ENCODE measurements at places on chromosomes 2 and 18.

DNA sequence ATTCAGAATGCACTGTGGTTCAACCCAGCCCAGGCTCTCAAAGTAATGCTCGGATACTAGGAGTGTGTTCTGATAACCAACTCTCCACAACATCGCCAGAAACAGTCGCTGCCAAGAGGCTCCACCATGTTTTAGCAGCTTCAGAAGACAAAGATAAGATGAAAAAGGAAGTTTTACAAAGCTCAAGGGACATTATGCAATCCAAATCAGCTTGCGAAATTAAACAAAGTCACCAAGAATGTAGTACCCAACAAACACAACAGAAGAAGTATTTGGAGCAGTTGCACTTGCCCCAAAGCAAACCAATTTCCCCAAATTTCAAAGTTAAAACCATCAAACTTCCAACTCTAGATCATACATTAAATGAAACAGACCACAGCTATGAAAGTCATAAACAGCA is 360.9 kb downstream of the XIRP2 start:
- no peak for DNase-seq

- DNase-seq = no peak
Observed at GRCh38 chr2:83850071-83850725, 608.9 kb downstream of the SUCLG1 start.

DNA sequence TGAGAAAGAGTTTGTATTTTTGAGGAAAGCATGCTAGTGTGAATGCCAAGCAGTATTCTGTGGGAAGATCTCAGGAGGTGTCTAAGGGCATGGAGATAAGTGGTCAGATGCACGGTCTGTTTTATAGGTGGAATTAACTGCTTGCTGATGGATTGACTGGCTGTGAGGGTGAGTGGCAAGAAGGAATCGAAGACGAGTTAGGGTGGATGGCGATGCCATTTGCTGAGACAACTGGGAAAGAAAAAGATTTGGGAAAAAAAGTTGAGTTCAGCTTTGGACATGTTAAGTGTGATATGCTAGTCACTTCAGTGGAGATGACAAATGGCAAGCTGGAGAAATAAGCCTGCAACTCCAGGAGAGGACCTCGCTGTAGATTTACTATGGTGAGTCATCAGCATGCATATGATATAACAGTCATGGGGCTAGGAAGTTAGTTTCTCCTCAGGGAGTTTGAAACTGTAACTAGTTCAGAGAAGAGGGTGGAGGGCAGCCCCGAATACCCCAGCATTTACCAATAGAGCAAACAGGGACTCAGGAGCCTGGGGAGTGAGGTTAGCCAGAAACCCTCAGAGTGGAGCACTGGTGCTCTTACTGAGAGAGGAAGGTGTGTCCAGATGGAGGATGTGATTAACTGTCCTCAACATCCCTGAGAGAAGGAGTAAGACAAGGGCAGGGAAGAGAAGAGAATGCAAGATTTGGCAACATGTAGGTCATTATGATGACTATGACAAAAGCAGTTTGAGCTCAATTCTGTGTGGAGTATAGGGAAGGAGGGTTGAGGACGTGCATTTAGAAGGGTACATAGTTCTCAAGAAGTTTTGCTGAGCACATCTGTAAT is 2.0 kb upstream of the HK2 start:
- DNase-seq = no peak

DNA sequence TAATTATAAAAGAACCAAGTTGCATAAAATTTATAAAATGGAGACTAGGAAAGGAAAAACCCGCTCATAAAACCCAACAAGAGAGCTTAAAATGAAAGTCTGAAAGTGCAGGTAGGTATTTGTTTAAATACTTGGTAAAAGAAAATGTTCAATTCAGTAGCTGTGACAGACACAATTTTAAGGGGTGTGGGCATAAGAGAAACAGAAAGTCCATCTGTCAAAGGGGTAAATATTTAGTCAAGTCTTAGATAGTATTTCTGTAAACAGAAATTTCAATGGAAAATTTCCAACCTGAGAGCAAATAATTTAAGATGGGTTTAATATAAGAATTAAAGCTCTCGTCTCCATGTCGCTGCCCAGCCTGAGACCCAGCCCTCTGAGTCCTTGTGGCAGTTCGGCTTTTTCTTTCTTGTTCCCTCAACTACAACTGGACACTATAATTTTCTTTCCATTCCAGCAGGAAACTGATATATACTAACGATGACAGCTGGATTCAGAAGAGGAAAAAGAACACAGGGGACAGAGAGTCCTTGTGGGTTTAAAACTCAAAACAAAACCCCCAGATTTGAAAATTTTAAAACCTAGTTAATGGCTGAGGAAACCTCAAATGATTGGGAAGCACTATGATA is 88.0 kb upstream of the ZFP36L2 start:
- DNase-seq = no peak

GRCh38 chr2:39649511-39649910 is 16.2 kb upstream of the TMEM178A start:
- no peak for DNase-seq

DNA sequence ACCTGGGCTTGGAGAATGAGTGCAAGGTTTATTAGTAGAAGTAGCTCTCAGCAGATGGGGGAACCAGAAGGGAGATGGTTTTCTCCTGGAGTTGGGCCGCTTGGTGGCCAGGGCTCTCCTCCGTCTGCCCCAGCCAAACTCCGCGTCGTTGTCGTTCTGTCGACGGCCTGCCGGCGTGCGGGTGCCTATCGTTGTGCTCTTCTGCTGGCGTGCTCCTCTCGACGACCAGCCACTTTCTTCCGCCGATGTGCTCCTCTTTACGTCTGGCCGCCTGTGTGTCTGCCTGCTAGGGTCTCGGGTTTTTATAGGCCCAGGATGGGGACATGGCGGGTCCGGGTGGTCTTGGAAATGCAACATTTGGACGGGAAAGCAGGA is 119.1 kb downstream of the BMPR2 start:
- DNase-seq = no peak

DNA sequence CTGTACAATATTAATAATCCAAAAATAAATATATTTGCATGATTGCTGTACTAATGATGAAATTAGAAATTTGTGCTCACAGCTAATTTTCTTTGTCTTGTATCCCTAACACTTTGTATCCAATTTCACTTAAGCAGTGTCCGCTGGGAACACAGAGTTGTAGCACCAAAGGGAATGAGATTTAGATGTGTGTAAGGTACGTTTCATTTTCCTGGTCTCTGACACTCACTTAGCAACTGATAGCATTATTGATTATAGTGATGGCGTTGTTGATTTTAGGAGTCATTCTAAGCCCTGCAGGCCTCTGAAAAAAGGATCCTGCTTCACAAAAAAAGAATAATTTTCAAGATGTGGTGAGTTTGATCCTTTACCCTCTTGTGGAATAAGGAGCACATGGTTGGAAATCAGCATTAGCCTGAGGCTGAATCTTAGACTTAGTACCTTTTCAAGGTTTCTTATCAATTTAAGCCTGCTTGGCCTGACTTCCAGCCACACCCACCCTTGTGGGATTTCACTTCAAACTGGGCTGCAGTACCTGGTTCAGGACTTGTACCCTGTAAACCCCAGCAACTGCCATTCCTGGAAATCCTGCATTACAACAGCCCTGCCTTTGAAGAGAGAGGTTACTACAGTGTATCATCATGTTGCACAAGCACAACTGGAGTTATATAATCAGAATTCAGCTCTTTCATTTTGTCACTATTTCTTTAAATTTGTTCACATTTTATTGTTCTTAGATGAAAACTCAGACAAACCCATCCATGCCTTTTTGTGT is 116.2 kb downstream of the RND3 start:
- no peak for DNase-seq

DNA sequence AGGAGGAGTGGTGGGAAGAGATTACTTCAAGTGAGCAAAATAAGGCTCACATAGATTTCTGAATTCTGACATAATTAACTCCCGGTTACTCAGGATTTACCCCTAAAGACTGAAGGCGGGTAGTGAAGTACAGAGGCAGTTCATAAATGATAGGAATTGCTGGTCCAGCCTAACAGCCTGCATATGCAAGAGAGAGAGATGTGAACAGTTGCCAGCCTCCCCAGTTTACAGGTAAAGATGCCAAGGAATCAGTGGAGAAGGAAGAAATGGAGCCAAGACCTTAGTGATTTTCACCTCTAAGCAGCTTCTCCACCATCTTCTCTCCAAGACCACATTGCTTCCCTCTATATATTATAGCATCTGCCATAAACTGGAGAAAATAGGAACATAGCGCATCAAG is 91.8 kb upstream of the THUMPD2 start:
- no peak for DNase-seq

DNA sequence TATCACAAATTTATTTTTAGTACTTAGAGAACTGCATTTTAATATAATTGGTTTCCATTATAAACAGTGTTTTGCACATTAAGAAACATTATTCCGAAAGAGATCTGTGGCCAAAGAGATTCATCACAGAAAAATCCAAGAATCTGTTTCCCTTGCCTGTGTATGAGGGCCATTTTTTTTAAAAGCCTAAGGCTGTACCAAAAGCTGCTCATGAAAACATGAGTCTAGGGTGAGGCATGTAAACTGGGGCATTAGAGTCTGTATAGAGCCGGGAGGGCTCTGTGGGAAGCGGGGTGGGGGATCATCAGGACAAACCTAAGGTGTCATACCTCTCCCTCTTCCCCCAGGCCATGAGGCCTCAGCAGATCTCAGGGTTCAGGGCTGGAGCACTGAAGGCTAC is 223.8 kb downstream of the FBXO15 start:
- no peak for DNase-seq

DNA sequence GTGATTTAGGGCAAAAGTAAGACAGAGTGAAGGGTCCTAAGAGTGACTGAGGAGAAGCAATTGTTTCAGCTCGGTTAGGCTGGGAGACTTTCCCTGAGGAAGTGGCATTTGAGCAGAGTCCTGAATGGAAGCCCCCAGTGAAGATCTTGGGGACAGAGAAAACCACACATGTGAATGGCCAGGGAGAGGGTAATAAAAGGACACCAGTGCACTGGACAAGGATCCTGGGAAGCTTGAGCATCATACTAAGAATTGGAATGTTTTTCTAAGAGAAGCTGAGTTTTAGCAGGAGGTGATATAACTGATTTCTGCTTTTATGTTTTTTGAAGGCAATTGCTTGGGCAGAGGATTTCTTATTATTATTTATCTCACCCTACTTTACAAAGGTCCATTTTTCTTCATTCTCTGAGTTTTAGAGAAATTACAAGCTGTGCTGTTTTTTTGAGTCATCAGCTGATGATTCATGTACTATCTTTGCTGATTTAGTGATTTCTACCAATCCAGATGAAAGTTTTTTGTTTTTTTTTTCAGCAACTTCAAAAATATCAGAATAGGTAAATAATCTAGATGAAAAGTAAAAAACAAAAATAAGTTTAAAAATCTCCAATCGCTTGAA is 43.5 kb downstream of the MFSD6 start:
- no peak for DNase-seq

GRCh38 chr2:33510586-33510968 is 34.1 kb downstream of the RASGRP3 start:
- DNase-seq = no peak

GRCh38 chr2:119546447-119546767 is 2.2 kb downstream of the CFAP221 start:
- DNase-seq = no peak

- DNase-seq = no peak
Observed at GRCh38 chr2:192159208-192159607, 35.5 kb downstream of the TMEFF2 start.

DNA sequence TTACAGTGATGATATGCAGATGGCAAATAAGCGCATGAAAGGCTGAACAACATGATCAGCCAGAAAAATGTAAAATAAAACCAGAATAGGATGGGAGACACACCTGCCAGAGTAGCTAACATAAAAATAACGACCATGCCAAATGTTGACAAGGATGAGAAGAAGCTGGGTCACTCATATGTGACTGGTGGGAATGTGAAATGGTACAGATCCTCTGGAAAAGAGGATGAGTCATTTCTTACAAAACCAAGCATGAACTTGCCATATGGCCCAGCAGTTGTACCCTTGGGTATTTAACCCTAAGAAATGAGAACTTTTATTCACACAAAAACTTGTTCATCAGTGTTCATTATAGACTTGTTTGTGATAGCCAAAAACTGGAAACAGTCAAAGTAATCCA is 143.8 kb downstream of the SH3BP4 start:
- DNase-seq = no peak

- no peak for DNase-seq
Observed at GRCh38 chr2:238574490-238575271, 148.0 kb downstream of the ASB1 start.

DNA sequence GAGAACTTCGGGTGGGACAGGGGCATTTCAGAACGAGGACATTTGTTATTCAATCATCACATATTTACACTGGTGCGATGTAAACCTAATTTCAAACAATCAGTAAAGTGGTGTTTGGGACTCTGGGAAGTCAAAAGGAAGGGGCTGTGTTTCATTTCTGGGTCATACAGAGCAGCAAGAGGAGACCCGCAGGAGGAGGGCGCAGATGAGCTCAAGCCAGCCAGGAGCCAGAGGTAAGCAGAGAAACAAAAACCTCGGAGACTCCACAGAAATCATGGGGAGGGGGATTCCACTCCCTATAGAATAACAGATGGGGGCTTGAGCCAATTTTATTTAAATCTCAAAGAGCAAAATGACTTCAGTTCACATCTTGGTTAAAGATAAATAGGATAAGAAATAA is 55.4 kb downstream of the NEB start:
- no peak for DNase-seq

- DNase-seq = no peak
Observed at GRCh38 chr2:19574778-19575260, 216.4 kb upstream of the OSR1 start.

DNA sequence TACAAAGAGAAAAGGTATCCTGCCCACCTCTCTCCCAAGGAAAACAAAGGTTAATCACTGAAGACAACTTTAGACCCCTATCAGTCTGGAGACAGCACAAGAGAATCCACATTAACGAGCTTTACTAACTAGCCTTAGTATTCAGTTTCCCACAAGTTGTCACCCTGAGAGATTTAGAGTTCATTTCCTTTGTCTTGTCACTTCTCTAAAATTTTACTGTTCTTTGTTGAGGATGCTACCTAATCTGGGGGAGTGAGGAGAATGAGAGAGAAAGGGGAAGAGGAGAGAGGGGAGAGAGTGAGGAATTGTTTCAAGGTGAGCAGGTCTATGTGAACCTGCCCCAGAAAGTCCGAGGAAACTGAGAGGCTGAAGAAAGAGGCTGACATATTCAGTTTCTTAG is 28.4 kb downstream of the C2orf76 start:
- no peak for DNase-seq

DNA sequence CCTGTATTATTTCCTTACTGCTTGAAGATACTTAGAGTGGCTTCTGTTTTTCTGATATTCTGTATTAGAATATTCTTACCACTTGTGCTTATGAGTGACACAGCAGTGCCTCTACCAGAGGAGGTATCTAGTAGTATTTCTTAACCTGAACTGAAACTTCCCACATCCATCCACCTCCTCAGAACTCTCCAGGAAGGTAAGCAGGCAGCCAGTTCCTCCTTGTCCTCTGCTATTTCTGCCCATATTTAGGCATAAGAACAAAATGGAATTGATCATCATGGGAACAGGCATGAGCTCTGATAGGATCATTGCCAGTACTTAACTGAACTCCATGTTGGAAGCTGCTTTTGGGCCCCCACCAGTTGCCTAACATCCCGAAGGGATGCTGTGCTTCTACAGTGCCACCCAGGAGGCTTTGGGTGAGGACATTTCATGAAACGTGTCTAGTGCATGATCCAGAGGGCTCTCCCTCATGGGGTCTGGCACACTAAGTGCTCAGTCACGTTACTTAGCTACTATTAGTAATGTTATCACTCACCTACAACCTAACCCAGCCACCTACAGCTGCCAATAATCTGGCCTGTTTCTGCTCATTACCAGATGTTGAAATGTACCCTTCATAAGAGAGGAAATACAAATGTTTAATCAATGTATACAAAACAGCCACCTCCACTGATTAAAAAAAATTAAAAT is 520.7 kb downstream of the EIPR1 start:
- DNase-seq = no peak

- DNase-seq = no peak
Observed at GRCh38 chr2:35447215-35447614, 908.4 kb upstream of the CRIM1 start.
